ENCODE measurements at places on chromosomes 7 and 10. TPM values are rescaled to one million over a fixed set of nuclear protein-coding genes. Genes with fewer than 3 reads are reported as not detected.

DNA sequence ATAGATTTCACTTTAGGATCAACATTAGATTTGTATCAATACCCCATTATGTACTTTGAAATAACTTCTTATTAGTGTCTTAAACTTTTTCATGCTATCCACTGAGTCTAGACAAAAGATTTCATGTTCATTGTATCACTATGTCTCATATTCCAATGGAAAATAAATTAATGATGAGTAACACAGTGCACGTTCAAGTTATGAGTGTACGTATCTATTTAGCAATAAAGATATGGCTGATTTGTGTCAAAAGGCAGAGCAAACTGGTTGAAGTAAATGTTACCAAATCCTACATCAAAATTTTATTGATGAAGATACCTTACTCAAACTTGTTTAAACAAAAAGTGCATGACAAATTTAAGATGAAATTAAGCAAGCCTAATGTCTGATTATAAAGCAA lies 102.4 kb downstream of the SEMA3E start:
- DNase-seq: no peak

GRCh38 chr7:49821181-49821580 lies 47.7 kb downstream of the VWC2 start:
- no peak for DNase-seq

- peak; percentile 15 for DNase-seq
Measured at GRCh38 chr10:118970770-118971169, 58.7 kb upstream of the NANOS1 start.

- DNase-seq: no peak
Measured at GRCh38 chr7:90919816-90920215, 323.7 kb downstream of the CDK14 start.

DNA sequence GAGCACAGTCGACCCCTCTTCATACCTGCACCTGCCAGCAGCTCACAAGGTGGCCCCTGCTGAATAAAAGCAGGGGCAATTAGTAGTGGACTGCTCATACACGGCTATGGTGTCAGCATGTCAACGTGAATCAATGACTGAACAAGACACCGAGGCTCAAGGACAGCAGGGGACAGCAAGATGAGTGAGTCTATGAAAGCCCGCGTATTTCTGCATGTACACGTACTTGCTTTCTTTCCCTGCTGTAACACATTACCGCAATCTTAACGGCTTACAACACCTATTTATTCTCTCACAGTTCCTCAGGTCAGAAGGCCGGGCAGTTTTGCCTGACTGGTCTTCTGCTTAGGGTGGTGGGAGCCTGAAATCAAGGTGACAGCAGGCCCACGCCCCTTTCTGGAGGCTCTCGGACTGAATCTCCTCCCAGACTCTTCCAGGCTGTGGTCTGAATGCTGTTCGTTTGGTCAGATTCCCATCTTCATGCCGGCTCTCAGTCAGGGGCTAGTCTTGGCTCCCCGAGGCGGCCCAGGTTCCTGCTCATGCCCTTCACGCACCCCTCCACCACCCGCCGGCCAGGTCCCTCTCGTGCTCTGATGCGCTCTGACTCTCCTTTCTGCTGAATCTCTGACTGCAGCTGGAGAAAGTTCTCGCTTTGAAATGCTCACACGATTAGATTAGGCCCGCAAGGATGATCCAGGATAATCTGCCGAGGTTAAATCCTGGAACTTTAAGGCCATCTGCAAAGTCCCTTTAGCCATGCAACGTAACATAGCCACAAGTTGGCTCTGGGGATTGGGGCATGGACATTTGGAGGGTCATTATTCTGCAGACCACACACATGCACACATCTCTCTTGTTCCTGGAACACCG lies 7.8 kb upstream of the PPP2R2D start:
- no peak for DNase-seq

GRCh38 chr7:150818971-150819370 lies 18.4 kb downstream of the TMEM176A start:
- no peak for DNase-seq

GRCh38 chr10:12801214-12802087 lies 200.1 kb downstream of the CCDC3 start:
- no peak for DNase-seq

DNA sequence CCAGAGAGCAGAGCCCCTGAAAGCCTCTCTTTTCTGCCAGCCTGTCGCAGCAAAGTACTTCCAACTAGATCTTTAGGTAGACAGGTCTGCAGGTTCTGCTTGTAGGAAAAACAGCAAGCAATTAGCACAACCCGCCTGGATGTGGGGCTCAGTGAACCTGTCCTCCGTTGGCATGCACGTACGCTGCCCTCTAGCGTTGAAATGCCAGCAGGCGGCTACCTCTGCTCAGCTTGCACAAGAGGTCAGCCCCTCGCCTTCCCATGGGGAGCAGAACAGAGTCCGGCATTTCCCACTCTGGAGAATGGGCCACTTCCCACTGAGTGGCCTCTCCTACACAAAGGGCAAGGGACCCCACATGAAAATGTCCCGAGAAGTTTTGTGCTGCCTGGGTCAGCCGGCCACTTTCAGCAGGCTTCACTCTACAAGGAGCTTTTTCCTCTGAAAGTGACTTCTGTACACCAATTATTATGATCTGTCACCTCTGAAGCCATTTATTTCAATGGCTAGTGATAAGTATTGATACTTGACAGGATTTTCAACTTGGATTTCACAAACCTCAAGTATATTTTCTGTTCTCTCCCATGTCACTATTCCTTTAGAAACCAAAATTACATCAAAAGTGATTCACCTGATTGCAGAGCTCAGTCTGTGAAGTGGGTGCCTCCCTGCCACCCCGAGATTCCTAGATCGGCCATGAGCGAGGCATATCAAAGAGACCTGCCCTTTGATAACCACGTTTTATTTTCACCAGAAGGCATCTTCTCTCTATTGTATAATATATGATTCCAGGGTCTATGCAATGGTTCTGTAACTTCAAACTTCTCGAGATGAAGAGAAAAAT lies 56.7 kb downstream of the JCAD start:
- peak; percentile 52 for DNase-seq

- DNase-seq: peak; percentile 72
Measured at GRCh38 chr10:21078410-21079329, 181.6 kb upstream of the NEBL start.

DNA sequence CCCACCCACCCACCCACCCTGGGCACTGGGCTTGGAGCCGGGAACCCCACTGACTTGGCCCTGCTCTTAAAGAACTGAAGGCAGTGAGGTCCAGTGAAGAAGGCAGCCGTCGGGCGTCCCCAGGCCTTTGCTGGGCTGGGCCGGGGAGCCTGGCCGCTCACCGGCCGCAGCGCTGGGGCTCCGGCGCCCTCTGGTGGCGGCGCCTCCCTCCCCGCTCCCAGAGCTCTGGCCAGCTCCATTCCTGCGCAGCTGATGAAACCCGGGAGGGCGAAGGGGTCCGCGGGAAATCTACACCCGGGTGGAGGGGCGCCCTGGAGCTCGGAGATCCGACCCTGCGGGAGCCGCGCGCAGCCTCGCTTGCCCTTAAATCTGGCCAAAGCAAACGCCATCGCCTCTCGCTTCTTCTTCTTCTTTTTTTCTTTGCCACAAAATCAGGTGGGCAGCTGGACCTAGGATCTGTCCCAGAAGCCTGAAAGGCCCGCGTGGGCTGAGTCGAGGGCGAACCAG lies 1.7 kb upstream of the CXCL12 start:
- DNase-seq: no peak

- DNase-seq: no peak
Measured at GRCh38 chr10:25036381-25036780, 20.0 kb downstream of the THNSL1 start.

DNA sequence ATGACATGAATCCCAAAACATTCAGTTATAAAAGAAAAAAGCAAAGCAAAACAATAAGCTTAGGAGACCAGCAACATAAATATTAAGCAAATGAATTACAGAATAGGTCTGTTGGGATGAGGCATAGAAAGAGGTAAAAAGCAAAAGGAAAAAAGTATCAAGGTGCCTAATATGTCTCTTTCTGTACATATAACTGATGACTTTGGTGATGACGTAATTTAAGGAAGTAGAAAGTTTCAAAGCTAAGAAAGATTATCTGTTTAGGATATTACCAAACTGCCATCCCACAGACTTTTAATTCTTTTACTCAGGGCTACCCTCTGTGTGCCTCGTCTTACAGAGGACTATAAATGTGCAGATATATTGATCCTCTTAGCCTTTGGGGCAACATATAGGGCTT lies 1066.5 kb downstream of the SORCS3 start:
- DNase-seq: no peak

GRCh38 chr10:27500886-27501285 lies 3.2 kb upstream of the RAB18 start:
- no peak for DNase-seq

DNA sequence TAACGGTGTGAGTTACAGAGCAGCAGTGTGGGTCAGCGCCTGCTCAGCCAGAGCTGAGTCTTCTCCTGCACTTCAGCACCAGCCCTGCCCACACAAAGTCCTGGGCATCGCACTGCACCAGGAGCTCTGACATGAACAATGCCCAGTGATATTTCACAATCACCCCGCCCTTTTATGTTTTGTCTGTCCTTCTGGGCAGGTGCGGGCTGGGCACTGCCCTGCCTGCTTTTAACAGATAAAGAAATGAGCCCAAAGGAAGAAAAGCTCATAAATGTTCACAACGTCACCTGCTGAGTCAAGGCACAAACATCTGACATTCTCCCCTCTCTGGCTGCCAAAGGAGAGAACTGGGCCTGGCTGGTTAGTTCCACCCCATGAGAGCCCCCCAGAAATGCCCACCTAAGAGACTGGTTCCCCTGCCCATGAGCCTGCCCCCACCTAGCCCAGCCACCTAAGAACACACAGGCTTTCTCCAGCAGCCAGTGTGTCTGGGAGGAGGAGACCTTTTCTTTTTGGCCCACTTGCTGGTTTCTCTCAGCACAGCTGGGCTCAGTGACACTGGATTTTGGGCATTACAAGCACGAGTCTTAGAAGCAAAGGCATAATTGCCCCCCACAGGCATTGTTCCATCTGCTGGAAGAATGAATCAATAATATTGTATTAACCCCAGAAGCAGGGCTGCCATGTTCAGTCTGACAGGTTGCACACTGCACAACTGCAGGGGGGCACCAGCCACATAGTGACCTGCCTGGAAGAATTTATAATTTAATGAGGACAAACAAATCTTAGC lies 22.3 kb downstream of the CALML3 start:
- DNase-seq: no peak

- no peak for DNase-seq
Measured at GRCh38 chr7:37832194-37832593, 16.2 kb upstream of the NME8 start.

DNA sequence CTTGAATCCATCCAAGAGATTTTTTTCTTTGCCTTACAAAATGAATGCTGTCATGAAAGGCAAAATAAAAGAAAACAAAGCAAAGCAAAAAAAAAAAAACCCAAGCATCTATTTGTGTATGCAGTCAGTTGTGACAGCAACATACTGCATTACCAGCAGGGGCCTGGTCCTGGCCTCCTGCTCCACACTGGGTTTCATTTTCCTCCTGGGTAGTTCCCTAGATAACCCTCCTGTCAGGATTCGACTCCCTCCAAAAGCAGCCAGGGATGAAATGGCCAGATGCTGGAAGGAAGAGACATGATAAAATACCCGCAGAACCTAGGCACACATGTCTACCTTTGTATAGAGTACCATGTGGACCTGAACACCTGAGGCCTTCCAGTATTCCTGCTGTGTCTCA lies 148.6 kb downstream of the NRCAM start:
- DNase-seq: no peak

DNA sequence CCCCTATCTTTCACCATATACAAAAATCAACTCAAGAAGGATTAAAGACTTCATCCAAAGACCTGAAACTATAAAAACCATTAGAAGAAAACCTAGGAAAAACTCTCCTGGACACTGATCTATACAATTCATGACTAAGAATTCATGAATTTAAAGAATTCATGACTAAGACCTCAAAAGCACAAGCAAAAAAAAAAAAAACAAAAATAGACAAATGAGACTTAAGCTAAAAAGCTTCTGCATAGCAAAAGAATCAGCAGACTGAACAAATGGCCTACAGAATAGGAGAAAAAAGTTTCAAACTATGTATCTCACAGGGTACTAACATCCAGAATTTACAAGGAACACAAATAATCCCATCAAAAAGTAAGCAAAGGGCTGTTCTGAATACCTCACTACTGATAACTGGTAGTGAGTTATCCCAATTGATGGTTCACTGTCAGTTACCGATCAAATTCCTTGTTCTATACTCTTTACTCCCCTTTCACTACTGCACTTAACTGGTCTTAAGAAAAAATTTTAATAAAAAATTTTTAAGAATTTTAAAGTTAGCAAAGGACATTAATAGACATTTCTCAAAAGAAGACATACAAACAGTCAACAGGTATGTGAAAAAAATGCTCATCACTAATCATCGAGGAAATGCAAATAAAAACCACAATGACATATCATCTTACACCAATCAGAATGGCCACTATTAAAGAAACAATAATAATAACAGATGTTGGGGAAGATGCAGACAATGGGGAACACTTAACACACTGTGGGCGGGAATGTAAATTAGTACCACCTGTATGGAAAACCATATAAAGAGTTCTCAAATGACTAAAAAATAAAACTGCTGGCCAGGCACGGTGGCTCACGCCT lies 33.2 kb downstream of the KMT2C start:
- DNase-seq: no peak

- no peak for DNase-seq
Measured at GRCh38 chr10:104246976-104247375, 7.7 kb upstream of the GSTO1 start.

- DNase-seq: no peak
Measured at GRCh38 chr7:7048213-7048612, 134.1 kb upstream of the C1GALT1 start.

GRCh38 chr10:45001381-45002148 lies 842 bp downstream of the ZNF22 start:
- DNase-seq: peak; percentile 39

Gene EVX1
- 0.08 TPM for polyA plus RNA-seq

Gene HGF
- 2.8 TPM for polyA plus RNA-seq

Gene TAS2R60
- polyA plus RNA-seq: not detected

Gene MAT1A
- 1.5 TPM for polyA plus RNA-seq

Gene CPN1
- polyA plus RNA-seq: 2.5 TPM

Gene TMEM213
- polyA plus RNA-seq: 37.8 TPM

Gene COBL
- polyA plus RNA-seq: 0.50 TPM

Gene MYO1G
- 0.84 TPM for polyA plus RNA-seq

Gene TAS2R5
- polyA plus RNA-seq: 1.7 TPM

Gene LRIT2
- polyA plus RNA-seq: not detected
